ENCODE measurements at places on chromosomes 5 and 9. TPM values are rescaled to one million over a fixed set of nuclear protein-coding genes. Genes with fewer than 3 reads are reported as not detected.

SQSTM1 gene
- total RNA-seq = 302 TPM

NR6A1 gene
- 1.3 TPM for total RNA-seq

RELL2 gene
- 1.6 TPM for total RNA-seq

SLC27A4 gene
- total RNA-seq = 17.6 TPM

DNA sequence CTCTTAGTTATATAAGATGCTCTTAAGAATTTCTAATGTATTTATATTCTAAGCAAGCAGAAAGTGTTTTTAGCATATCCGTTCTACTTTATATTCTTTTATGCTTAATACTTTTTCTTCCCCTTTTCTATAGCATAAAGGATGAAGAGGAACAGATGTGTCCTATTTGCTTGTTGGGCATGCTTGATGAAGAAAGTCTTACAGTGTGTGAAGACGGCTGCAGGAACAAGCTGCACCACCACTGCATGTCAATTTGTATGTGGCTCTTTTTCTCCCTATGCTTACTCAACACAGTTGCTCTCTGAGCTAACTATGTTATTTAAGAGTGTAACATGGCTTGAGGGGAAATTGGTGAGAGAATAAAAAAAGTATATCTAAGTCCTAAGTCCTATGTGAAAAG, 37.6 kb upstream of the SETD9 start:
- DNase-seq = no peak

DNA sequence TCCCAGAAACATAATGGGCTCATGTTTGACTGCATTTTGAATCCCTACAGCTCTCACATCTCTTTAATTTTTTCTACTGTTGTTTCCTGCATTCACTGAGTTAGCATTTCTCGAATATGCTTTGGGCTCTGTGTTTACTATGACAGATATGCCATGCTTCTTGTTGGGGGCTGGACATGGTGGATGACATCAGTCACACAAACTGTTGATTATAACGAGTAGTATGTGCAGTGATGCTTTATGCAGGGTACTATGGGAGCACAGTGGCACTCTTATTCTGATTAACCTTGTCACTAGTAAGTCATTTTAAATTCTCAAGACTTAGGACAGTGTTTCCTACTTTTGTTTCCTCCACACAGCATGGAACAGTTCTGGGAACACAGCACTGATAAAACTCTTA, 295.4 kb upstream of the ZNF608 start:
- DNase-seq = no peak

DNA sequence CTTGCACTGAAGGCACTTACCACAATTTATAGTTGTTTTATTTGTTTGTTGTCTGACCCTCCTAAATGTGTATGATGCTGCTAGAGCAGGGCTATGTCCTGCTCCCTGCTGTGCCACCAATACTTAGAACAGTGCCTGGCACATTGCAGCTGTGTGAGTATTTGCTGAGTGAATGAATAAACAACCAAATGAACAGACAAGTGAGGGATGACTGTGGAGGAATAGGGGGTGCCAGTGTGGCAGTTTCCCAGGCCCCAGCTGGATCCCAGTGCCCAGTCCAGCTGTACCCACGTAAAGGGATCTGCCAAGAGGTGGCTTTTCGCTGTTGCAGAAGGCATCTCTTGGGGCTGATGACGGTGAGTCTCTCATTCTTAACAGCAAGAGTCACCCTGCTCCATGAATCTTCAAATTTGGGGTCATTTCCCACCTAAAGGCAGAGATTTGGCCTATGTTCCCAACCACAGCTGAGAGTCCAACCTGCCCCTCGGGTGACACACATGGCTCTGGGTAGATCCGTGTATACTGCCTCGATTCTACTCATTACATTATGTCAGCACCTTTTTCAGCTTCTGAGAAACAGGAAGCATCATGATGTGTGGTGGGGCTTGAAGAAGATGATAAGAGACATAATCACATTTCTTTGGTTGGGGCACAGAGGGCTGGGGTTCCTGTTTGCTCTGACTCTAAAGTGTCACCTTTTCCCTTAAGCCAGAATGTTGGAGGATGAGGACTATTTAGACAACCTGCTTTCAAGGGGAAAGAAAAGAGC, 14.3 kb downstream of the IL5 start:
- no peak for DNase-seq

DNA sequence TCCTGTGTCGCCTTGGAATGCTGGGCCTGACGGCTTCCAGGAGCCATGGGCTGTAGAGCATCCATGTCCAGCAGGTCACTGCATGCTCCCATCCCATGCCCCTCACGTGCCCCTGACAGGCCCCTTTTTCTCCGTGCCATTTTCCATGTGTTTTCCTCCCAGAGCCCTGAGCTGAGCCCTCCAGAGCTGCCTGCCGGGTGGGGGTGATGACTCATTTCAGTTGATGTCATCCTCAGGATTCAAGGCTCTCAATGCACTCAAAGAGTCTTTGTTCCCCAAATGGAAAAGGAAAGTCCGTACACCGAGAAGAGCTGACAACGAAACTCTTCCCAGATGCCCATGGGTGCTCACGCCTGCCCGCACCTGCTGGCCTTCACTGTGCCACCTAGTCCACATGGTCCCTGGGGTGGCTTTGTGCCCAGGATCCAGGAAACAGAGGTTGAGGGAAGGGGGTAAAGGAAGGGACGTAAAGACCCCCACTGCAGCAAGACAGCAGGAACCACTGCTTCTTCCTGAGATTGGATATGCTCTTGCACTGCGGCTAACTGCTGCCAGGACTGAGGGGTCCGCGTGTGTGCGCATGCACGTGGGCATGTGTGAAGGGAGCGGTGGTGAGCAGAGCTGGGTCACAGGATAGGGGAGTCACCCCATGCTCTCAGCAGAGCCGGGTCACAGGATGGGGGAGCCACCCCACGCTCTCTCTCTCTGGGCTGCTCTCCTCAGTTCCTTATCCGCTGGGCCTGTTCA, 27.6 kb downstream of the COL15A1 start:
- DNase-seq = no peak

DNA sequence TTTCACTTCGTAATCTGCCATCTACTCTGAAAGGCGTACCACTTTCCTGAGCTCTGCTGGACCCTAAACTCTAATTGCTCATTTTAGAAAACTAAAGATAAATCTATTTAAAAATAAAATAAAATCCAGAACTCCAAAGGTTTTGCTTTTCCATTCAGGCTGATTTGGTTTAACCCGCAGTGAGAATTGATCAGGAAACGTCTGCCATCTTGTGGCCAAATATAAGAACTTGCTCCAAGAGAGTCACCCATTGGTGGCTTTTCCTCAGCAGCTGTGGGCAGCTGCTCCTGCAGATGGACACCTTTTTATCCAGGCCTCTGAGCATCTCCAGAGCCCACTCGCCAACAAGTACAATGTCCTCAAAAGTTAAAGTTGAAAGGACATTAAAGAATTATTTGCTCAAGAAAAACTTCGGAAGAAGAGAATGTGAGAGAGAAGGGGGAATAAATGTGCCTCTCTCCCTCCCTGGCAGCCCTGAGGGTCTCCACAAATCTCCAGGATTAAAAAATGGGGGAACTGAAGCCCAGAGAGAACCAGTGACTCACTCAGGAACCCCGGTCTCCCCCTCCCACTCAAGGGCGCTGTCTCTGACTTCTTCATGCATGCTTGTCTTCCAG, 4.1 kb downstream of the SAXO1 start:
- DNase-seq = no peak

DNA sequence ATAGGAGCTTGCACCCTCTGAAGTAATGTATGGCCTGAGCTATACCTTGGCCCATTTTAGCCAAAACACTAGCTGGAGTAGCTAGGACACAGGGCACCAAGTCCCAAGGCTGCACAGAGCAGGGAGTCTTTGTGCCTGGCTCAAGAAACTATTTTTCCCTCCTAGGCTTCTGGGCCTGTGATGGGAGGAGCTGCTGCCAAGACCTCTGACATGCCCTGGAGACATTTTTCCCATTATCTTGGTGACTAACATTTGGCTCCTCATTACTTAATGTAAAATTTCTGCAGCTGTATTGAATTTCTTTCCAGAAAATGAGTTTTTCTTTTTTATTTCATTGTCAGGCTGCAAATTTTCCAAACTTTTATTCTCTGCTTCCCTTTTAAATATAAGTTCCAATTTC, 1099.2 kb downstream of the CDH18 start:
- no peak for DNase-seq

GRCh38 chr5:151751091-151751490, 7.3 kb downstream of the ATOX1 start:
- no peak for DNase-seq

DNA sequence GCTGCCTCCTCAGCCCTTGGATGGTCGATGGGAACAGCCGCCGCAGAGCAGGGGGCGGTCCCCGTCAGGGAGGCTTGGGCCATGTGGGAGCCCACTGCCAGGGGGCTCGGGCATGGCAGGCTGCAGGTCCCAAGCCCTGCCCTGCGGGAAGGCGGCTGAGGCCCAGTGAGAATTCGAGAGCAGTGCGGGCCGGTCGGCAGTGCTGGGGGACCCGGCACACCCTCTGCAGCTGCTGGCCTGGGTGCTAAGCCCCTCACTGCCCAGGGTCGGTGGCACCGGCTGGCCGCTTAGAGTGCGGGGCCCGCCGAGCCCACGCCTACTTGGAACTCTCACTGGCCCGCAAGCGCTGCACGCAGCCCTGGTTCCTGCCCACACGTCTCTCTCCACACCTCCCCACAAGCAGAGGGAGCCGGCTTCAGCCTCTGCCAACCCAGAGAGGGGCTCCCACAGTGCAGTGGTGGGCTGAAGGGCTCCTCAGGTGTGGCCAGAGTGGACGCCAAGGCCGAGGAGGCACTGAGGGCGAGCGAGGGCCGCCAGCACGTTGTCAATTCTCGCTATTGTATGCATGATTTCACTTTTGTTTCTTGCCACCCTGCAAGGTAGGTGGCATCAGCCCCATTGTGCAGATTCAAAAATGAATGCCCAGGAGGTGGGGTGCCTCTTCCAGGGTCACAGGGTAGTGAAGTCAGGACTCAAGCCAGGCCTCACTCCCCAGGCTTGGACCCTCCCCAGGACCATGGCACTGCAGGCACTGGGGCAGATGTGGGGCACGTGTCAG, 48.6 kb downstream of the COL15A1 start:
- DNase-seq = no peak

DNA sequence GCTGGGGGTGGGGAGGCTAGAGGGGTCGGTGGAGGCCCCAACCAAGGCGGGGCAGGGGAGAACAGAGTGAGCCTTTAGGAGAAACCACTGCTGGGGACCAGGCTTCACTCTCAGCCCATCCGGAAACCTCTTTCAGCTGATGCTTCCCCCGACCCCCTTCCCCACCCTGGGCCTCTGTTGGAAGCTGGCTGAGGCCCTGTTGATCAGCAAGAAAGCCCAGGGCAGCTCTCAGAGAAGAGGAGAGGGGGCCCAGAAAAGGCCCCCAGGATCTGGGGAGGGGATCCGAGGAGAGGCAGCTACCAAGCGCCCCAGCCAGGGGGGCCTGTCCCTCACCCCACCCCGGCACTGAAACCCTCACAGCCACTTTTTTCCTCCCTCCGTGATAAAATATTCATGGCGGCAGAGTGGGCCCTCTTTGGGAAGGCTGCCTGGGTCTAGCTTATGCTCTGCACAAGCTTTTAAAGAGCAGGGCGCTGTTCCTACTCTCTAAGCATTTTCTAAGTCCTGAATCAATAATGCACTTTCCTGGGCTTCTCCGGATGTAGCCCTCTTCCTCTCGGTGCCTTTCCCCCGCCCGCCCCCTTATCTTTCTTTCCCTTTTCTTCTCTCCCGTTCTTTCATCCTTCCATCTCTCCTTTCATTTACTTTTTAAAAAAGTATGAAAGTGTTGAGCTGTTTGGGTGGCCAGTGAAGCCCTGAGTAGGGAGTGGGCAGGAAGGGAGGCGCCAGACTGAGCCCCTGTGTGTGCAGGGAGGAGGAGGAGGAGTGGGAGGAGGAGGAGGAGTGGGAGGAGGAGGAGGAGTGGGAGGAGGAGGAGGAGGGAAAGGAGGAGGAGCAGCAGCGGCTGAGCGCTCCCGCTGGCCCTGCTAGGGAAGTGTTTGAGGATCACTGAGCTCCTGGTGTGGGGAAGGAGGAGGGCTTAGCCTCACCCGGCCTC, 23.5 kb downstream of the NTNG2 start:
- DNase-seq = no peak

DNA sequence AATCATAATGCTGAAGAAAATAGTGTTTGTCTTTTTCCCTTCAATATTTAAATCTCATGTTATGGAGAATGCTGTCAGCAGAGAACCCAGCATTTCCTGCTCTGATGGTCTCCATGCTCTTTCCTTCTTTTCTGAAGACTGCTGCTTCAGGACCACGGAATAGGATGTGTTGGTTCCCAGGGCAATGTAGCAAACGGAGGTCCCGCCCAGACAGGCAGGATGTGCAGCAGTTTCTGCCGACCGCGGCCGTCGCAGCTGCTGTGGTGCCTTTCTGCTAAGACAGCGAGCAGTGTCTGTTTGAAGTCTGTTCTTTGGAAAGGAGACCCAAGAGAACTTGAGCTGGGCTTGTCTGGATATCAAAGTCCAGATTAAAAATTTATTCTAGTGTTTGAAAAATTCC, 654.3 kb downstream of the CCDC171 start:
- DNase-seq = peak; percentile 66

DNA sequence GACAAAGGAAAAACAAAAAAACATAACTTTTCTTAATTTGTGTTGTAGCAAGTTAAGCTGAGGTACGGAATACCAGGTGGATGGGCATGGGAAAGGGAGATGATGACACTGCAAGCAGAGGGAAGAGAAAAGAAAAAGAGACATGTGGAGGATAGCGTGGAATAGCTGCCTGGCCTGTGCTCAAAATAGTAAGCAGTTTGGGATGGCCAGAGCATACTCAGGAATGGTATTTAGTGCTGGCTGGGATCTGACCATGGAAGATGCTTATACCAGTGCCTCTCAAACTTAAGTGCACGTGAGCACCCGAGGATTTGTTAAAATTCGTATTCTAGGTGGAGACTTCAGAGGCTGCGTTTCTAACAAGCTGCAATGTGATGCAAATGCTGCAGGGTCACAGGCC, 41.3 kb downstream of the LNPEP start:
- no peak for DNase-seq

DNA sequence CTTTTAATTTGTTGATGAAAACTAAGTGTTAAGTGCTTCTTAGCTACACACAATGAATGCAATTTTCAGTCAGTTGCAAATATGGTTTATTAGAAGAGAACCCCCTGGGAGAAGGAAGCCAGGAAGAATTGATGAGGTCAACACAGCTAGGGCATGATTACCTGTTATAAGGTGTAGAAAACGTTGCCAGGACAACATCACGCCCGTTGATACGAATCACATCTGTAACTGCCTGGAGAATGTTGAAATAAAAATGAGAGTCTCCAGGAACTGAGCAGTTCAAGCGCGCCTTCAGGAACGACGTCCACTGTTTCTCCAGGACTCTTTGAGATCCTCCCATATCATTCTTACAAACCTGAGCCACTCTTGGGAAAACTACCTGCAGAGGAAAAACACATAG, 88.0 kb downstream of the SEMA6A start:
- DNase-seq = no peak

- no peak for DNase-seq
Observed at GRCh38 chr5:158609333-158610050, 490.2 kb downstream of the EBF1 start.

GRCh38 chr9:23638011-23638410, 188.0 kb downstream of the ELAVL2 start:
- DNase-seq = no peak

DNA sequence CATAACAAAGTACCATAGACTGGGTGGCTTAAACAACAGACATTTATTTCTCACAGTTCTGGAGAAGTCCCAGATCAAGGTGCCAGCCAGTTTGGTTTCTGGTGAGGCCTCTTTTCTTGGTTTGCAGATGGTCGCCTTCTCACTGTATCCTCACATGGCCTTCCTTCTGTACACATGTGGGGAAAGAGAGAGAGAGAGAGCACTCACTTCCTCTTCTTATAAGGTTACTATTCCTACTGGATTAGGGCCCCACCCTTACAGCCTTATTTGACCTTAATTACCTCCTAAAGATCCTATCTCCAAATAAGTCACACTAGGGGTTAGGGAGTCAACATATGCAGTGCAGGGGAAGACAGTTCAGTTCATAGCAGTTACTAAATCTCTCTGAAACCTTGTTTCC, 205.6 kb upstream of the GDNF start:
- no peak for DNase-seq

Data from left cardiac atrium (tissue), 4 donors.